Left lobe of liver (tissue), 2 donors: ENCODE measurements at places on chromosomes 6 and 20. TPM values are rescaled to one million over a fixed set of nuclear protein-coding genes. Genes with fewer than 3 reads are reported as not detected.

The PRKN gene
- total RNA-seq = 1.2 TPM

The REV3L gene
- total RNA-seq = 11.7 TPM

The CCN6 gene
- not detected for total RNA-seq

DNA sequence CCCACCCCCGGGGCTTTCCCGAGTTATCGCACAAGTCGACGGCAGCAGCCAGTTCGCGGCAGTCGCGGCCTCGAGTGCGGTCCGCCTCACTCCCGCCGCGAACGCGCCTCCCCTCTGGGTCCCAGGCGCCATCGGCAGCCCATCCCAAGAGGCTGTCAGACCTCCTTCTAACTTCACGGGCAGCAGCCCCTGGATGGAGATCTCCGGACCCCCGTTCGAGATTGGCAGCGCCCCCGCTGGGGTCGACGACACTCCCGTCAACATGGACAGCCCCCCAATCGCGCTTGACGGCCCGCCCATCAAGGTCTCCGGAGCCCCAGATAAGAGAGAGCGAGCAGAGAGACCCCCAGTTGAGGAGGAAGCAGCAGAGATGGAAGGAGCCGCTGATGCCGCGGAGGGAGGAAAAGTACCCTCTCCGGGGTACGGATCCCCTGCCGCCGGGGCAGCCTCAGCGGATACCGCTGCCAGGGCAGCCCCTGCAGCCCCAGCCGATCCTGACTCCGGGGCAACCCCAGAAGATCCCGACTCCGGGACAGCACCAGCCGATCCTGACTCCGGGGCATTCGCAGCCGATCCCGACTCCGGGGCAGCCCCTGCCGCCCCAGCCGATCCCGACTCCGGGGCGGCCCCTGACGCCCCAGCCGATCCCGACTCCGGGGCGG, 1.6 kb downstream of the GNAS start:
- no peak for DNase-seq

- no peak for DNase-seq
Measured at GRCh38 chr6:116271149-116271708, 8.5 kb downstream of the TSPYL1 start.

- peak; percentile 97 for DNase-seq
Measured at GRCh38 chr6:33761922-33762629, 15.4 kb upstream of the IP6K3 start.

DNA sequence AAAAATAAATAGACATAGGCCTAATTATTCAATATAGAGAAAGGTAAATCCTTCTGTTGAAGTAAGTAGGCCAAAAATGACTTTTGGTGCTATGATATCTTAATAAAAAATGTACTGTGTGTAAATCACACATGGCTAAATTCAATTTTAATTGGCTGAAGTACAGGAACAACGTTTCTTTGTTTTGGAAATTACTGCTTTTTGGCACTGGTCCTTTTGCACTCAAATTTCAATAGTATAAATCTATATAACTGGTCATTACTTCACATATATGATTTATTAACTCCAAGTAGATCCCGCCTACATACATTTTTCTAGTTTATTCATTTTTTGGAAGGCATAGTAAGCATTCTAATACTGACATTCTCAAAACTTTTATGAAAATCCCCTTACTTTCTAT, 114.5 kb downstream of the RALGAPA2 start:
- no peak for DNase-seq

- no peak for DNase-seq
Measured at GRCh38 chr6:1589208-1589607, 20.5 kb upstream of the FOXC1 start.

GRCh38 chr6:12969966-12970365, 253.4 kb downstream of the PHACTR1 start:
- no peak for DNase-seq

DNA sequence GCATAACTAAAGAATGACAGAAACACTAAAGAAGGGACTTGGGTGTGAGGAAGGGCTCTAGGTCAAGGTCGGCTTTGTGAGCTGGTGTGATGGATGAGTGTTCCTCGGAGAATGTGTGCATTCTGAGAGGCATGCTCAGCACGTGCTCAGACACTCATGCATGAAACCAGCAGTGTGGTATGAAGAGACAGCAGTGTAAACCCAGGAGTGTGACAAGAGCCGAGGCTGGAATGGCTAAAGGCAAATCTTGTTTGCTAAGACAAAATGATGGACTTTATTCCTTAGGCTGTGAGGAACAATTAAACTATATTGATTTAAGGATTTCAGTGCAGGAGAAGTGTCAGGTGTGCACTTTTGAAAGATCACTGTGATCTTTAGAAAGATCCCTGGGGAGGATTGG, 107.4 kb upstream of the MAP7 start:
- no peak for DNase-seq

GRCh38 chr6:163367497-163368183, 46.9 kb upstream of the QKI start:
- no peak for DNase-seq

GRCh38 chr6:161549977-161550655, 276.3 kb upstream of the AGPAT4 start:
- DNase-seq = no peak

- DNase-seq = no peak
Measured at GRCh38 chr6:55825402-55826051, 49.9 kb downstream of the BMP5 start.

DNA sequence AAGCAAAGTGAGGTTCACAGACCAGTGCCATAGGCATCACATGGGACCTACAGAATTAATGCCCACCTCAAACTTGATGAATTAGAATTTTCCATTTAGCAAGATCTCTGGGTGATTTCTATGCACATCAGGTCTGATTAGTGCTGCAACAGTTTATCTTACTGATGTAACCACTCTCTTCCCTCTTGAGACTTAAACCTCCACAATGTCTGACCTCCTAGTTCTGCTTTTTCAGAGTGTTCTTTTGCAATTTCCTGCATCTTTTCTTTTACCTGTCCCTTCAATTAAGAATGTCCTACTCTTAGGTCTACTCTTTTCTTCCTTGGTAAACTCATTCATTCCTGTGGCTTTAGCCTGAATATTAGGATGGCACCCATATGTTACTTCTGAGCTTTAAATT, 615.3 kb downstream of the TFAP2A start:
- DNase-seq = no peak

DNA sequence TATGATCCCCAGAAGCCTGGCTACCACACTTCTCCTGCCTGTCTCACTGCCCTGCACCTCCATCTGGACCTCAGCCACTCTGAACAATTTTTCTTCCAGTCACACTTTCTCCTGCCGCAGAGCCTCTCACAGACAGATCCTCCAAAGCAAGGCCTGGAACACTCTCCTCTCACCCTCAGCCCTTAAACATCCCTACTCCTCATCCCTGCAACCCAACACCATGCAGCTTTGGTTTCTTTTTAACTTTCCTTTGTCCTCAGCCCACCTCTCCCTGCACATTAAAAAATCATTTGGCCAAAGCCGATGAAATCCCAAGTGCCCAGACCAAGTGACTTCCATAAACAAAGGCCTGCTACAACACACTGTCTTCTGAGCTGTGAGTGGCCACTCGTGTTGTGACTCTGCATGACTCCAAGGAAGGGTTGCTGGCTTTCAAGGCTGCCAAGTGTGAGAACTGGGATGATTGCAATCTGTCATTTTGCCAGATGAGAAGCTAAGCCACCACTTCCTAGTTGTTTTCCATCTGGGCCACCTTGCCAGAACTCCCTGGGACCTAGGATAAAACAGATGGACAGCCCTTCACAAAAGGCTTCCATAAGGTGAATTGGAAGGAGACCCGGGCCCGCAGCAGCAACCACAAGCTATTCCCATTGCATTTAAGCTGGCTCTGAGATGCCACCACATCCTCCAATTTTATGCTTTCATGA, 144.4 kb upstream of the SSTR4 start:
- no peak for DNase-seq

DNA sequence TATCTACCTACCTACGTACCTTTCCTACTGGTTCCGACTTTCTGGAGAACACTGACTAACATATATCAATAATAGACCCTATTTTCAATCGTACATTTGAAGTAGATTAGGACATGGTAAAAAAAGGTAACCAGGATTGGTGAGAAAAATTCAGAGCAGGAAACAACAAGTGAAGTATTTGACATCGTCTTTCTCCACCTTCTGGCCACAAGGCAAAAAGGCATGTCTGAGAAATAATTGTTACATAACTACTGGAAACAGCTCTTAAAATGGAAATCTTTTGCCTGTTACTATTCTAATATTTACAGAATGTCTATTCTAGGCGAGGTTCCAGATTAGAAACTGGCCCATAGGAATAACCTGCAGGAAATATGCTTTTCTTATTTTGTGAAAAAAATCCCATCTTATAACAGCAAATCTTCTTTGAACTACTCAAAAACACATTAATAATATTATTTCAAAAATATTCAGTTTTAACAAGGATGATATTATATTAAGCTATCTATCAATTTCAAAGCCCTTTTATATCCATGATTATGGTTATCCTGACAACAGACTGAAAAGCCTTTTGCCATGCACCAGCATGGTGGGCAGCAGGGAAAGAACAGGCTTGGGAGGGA, 80.8 kb downstream of the RCAN2 start:
- DNase-seq = no peak

DNA sequence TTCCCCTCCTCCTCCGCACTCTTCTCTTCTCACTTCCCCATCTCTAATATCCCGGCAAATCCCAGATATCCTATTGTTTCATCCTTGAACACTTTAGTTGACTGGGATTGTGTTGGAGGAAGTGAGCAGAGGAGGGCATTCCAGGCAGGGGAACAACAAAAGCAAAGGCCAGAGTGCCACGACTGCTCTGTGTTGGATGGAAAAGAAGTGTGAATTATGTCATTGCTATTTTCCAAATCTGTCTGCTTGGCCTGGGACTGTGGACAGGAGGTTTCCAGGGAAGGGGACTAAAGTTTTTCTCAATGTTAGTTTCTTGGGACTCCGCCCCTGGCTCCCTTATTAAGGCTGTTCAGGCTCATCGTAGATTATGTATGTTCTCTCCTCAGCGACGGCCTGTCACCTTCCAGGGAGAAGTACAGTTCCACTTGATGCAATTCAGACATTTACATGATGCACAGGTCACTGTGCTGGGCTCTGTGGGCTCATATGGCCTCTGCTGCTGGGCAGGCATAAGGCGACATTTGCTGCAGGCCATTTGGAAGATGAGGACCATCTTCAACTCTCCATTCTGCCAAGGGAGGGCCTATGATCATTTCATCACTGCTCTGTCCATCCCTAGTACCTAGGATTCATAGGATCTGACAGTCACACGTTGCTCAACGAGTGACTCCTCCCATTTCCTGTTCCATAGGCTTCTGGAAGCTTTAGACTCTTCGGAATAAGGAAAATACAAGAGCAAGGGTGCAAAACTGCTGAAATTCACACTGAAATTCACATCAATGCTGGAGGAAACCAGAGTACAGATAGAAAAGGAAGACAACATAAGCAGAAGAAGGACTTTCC, 99.1 kb upstream of the KCNK16 start:
- no peak for DNase-seq

GRCh38 chr6:36463676-36464075, 20.9 kb downstream of the KCTD20 start:
- DNase-seq = no peak

GRCh38 chr6:84804720-84805119, 40.3 kb upstream of the TBX18 start:
- no peak for DNase-seq

DNA sequence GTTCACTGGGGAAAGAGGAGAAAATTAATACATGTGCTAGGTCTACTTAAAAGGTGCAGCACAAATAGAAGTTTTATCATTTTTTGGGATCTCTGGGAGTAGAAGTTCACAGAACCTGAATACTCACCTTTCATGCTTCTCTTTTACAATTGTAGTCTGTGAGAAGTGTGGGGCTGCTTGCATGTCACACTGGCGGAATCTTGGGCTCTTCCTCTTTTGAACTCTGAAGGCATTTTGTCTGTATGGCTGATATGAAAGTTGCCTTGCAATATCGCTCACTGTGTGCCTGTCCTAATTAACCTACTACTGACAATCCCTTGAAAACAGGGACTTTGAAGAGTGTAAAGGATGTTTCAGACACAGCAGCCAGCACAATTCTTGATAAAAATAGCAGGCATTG, 65.9 kb upstream of the CLDN20 start:
- no peak for DNase-seq

DNA sequence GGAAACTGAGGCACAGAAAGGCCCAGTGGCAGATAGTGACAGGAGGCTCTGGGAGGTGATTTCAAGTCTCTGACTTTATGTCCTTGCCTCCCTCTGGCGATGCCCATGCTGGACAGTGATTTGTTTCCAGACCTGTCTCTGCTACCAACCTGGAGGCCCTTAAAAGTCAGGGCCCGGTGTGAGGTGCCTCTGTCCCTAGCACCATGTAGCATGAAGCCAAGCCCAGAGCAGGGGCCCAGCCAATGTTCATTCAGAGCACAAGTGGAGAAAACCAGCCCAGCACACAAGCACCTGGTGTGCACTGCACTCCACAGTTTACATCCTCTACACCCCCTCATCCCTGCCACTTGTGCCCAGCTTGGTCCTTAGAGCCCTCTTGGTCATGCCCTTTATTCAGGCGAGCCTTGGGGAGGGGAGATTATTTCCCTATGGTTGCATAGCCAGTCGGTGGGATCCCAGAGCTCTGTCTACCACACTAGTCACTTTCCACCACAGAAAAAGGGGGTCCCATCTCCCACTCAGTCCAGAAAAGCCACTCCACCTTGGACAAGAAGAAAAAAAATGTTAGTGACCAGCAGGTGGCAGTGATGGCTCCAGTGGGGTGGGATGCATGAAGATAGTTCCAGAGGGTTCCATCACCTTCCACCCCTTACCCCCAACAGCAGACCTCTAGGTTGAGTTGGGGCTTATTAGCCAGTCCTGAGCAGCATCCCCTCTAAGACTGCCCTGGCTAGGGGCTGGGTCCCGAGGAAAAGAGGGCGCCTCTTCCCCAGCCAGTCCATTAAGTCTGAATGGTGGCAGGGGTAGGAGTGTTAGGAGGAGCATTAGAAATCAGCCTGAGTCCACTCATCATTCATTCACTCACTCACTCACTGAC, 30.9 kb downstream of the KIAA1755 start:
- no peak for DNase-seq

- DNase-seq = peak; percentile 7
Measured at GRCh38 chr20:59634435-59635005, 30.2 kb downstream of the PHACTR3 start.

- DNase-seq = no peak
Measured at GRCh38 chr6:72636786-72637185, 14.9 kb downstream of the KCNQ5 start.
